ENCODE measurements at places on chromosomes 11 and 22.

GRCh38 chr11:11882539-11882938, 40.8 kb downstream of the USP47 start:
- no peak for DNase-seq

- no peak for DNase-seq
Measured at GRCh38 chr22:29912605-29913398, 29.8 kb downstream of the MTMR3 start.

GRCh38 chr11:17519061-17519885, 24.9 kb downstream of the USH1C start:
- no peak for DNase-seq

DNA sequence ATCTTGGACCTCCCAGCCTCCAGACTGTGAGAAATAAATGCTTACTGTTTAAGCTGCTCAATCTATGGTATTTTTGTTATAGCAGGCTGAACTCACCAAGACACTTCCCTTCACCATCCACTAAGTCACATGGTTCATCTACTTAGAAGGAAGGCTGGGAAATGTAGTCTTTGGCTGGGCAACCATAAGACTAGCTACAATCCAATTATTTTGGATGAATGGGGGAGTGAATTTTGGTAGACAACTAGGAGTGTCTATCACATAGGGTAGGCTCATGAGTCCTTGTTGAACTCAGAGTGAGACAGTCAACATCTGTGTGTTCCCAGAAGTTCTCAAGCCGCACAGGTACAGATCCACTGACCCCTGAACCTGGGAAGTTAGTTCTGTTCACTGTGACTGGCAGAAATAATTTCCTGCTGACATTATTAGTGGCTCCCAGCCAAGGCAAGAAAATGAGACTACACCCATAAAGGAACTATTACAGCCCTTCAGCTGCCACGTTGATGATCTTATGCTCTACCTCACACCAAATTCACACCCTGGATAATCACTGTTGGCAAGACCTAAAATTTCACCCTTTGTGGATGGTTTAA, 3.1 kb upstream of the SLC35C1 start:
- DNase-seq: no peak

DNA sequence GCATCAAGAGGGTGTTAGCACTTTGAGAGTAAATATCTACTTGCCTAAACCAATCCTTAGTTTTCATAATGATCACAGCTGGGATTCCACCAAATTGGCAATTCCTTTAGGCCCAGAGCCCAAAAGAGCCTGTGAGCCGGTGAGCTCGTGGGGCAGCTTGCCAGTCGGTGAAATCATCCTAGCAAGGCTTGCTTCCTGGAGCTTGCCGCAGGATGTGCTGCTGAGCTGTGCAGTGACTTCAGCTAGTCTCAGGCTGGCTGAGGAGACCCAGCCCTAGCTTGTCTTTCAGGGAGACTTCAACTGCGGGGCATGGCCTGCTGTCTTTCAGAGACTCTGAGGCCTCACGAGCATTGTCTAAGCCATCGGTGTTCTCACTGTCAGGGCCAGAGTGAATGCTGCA, 73.6 kb upstream of the SUSD2 start:
- DNase-seq: no peak

DNA sequence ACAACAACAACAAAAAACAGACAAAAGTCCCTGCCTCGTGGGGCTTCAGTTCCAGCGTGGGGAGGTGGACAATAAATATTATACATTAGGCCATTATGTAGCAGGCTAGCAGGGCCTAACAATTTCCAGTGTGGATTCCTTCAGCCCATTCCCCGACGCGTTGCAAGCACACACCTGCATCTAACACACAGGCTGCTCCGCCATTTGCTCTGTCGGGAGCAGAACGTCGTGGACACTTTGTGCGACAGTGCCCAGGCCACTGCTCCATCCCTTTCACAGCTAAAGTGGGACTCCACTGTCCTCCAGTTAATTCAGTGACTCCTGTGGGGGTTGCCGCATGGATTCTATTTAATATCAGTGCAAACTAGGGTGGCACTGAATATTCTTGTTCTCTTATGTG, 10.9 kb upstream of the FGF3 start:
- no peak for DNase-seq

DNA sequence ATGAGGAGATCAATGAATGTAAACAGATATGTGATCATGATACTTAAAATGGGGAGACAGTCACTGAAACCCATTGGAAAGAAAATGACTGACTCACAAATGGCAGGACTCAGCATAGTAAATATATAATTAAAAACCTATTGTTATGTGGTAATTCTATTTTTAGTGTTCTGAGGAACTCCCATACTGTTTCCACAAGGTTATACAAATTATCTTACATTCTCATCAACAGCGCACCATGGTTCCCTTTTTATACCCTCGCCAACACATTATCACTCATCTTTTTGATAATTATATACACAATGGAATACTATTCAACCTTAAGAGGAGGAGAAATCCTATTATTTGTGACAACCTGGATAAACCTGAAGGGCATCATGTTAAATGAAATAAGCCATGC, 17.1 kb downstream of the OR5B21 start:
- DNase-seq: no peak

DNA sequence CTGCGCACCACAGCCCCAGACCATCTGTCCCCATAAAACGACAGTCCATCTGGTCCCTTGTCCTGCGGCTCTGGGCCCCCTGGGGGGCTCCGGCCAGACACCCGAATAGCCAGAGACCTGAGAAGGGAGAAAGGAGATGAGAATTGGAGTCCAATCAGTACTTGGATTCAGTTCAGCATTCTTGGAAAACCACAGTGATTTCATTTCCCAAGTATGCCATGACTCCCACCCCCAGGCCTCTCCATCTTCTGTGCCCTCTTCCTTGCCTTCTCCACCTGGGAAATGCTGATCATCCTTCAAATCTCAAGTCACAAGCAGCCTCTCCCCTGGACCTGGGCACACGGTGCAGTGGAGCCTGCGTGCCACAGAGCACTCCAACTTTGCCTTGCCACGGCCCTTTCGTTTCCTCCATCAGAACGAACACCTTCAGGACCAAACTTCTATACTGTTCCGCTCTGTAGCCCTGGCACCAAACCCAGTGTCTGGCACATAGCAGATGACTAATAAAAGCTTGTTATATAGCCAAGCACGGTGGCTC, 10.9 kb upstream of the MFNG start:
- no peak for DNase-seq

GRCh38 chr11:100876815-100877520, 189.9 kb downstream of the ARHGAP42 start:
- no peak for DNase-seq

DNA sequence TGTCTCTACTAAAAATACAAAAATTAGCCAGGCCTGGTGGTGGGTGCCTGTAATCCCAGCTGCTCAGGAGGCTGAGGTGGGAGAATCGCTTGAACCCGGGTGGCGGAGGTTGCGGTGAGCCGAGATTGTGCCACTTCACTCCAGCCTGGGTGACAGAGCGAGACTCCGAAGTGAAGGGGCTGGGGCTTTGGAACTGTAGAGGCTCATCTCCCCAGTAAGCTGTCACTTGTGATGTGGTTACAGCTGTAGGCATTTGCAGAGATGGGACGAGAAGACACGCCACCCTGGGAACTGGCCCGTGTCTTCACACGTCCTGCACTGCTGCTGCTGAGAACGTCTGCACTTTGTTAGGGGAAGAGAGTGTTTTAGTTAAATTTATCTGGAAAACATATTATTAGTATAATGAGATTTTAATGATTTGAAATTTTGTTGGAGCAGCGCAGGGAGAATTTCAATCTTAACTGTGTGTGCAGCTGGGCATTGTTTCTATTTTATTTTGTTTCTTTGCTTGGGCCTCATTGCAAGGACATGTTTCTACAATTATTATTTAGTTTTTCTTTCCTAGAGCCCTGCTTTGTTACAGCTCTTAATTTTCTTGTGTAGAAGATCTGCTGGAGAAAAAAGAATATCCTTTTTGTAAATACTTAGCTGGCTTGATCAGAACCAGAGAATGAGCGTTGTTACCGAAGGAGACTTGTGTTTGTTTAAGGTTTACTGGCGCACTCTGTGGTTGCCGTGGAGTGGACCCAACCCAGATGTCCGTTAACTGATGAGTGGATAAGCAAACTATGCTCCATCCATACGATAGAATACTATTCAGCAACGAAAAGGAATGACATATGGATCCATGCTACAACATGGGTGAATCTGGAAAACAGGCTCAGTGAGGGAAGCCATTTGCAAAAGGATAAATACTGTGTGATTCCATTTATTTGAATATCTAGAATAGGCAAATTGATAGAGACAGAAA, 18.4 kb downstream of the PARVB start:
- DNase-seq: no peak

DNA sequence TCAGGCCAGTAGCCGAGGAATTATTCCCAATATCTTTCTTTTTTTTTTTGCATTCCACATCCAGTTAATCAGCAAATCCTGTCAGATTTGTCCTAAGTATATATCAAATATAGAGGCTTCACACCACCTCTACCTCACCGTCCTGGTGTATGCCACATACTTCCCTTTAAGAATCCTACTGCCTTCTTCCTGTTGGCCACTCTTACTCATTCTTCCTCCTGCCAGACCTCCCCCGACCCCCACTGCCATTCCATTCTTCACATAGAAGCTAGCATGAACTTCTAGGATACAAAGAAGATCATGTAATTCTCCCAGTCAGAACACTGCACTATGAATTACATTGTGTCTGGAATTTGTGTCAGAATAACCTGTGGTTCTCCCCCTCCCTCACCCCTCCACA, 89.5 kb downstream of the TRIM44 start:
- DNase-seq: no peak

DNA sequence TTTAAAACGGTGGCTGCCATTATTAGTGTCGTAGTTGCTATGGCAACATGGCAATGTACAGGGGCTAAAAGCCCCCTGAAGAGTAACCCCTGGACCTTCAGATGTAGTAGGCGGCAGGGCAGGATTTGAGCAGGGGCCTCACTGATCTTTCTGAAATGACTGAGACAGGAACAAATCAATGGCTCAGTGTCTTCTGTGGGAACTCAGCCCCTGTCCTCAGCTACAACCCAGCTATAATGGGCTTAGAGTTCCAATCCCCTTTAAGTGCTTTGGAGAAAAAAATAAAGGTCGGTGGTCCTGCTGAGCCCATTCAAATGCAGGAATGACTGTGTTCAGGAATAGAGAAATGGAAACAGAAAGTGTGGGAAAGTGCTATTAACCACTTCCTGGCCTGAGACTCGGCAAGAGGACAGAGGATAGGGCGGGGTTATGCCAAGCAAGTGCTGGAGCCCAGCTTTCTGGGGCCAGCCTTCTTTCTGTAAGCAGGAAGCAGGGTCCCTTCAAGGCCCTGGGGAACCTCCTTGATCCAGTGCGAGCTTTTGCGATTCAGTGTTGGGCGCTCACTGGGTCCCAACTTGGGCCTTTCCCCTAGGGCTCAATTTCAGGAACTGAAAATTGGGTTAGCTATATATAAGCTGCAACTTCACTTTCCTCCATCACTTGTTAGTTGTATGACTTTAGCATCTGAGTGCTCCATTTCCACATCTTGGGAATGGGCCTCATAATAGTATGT, 6.1 kb upstream of the CD82 start:
- no peak for DNase-seq

DNA sequence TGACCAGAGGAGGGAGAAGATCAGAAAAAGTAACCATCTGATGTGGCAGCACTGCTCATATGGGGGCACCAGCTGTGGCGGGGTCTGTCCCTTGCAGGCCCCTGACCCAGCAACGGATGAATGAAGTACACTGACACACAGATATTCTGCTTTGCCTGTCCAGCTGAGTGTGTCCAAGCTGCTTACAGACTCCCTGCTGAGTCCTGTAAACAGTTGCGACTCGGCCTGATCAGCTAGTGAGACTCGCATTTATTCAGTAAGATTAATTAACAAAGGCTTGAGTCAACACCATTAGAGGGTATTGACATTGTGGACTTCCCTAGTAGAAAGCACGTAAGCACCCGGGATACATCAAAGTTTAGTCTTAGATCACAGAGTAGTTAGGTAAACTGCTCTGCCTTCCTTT, 15.3 kb upstream of the OR10D3 start:
- no peak for DNase-seq

GRCh38 chr11:64092111-64092760, 56.5 kb downstream of the FLRT1 start:
- DNase-seq: no peak

GRCh38 chr11:4068962-4069361, 25.6 kb upstream of the RRM1 start:
- DNase-seq: no peak

- no peak for DNase-seq
Measured at GRCh38 chr22:32546496-32546895, 71.9 kb downstream of the FBXO7 start.

- DNase-seq: no peak
Measured at GRCh38 chr11:83140691-83141455, 16.1 kb upstream of the PCF11 start.

DNA sequence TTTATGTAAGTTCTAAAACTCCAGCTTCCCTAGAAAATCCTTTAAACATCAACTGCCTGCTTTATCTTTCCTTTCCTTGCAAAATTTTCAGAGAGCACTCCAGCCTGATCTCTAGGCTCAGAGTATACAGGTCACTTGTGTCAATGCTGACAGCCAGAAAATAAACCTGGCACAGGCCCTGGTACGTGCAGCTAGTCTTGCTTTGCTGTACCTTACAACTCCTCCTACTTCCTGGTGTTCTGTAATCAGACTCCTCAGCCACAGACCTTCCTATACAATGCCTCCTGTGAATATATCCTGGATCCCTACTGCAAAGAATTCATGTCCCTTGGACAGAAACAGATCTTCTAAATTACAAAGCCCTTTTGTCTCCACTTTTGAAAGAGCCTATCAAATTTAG, 24.2 kb upstream of the TMEM123 start:
- DNase-seq: no peak

- no peak for DNase-seq
Measured at GRCh38 chr11:18248561-18248960, at the start of gene SAA2. SAA2 (minus strand) TSS chr11:18248668; CDS start chr11:18248011, 657 bp downstream.

DNA sequence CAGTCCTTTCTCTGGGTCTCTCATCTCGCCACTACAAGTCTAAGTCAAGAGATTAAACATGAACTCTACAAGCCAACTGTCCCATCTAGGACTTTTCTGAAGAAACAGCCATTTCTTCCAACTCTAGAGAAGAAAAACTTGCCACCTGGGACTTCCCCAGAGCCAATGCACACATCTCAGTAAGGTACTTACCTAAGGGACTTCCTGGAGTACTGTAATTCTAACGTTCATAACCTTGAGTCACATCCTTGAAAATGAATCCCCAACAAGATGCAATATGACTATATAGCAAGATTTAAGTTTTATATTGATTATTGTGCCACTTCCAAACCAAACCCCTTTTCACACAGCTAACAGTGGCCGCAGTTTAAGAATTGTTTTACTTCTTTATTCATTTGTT, 11.9 kb upstream of the ISX start:
- DNase-seq: no peak
